ENCODE measurements at places on chromosomes 13 and 19.

GRCh38 chr13:55497486-55497885 lies 1643.2 kb upstream of the PRR20A start:
- DNase-seq: no peak

GRCh38 chr13:39494006-39494405 lies 109.0 kb downstream of the LHFPL6 start:
- DNase-seq: no peak

DNA sequence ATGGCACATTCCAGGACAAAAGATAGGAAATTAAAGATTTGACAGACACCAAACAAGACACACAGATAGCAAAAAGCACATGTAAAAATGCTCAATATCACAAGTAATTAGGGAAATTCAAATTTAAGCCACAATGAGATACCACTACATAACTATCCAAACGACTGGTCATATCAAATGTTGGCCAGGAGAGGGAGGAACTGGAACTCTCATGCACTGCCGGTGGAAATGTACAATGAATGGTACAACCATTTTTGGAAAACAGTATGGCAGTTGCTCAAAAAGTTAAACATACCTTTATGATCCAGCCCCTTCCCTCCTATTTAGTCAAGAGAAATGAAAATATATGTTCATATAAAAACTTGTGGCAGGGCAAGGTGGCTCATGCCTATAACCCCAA lies 36.8 kb upstream of the CYP2S1 start:
- no peak for DNase-seq

- no peak for DNase-seq
These were observed 14.3 kb downstream of the SLC15A1 start for GRCh38 chr13:98738213-98738612.

DNA sequence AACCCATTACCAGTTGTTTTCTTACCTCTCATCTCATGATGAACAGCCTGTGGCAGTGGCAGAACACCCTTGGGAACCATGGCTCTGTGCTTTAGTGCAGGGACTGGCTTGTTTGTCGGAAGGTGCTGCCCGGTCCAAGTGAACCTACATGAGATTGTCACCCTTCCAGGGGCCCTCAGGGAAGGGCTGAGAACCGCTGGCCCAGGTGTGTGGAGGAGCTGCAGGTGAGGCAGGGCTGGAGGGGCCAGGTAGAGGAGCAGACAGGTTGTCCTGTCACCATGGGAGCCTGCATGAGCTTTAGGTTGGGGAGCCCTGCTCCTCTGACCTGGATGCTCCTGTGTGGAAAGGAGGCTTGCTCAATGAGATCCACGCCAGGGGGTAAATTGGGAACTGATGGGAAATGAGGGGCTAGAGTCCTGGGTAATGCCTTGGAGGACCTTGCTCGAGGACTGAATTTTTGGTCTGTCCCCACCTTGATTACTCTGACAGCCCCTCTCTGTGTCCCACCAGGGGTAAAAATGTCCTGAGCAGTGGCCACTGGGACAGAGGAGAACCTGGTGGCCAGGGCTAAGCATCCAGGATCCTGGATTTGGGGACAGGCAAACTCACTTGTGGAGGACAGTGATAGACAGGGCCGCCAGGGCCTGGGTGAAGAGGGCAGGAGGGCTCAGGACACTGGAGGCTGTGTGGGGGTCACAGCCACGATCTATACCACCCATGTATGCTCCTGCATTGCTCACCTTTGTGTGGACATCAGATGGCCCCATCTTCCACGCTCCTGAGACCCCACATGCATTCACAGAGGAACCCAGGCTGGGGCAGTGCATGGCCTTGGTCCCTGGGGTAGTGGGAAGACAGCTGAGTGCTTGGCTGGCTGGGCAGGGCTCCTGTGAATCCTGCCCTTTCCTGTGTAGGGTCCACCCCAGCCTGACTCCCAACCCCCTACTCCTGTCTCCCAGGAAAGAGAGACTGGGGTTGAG lies 24.1 kb upstream of the CEACAM1 start:
- DNase-seq: no peak

DNA sequence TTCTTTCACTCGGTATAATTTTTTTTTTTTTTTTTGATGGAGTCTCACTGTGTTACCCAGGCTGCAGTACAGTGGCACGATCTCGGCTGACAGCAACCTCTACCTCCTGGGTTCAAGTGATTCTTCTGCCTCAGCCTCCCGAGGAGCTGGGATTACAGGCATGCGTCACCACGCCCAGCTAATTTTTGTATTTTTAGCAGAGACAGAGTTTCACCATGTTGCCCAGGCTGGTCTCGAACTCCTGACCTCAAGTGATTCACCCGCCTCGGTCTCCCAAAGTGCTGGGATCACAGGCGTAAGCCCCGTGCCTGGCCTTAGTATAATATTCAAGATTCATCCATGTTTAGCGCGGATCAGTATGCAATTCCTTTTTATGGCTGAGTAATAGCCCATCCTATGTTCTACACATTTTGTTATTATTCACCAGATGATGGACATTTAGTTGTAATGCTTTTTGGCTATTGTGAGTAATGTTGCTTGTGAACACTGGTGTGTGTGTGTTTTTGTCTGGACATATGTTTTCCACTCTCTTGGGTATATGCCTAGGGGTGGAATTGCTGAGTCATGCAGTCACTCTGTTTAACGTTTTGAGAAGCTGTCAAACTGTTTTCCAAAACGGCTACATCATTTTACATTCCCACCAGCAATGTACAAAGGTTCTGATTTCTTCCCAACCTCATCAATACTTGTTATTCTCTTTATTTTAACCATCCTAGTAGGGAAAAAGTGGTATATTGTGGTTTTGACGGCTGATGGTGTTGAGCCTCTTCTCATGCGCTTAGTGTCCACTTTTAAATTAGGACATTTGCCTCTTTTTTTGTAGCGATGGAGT lies 22.9 kb downstream of the PLEKHF1 start:
- no peak for DNase-seq

- DNase-seq: no peak
These were observed 40.2 kb upstream of the GPR183 start for GRCh38 chr13:99347335-99347878.

GRCh38 chr13:74270018-74270417 lies 135.8 kb upstream of the KLF12 start:
- no peak for DNase-seq

DNA sequence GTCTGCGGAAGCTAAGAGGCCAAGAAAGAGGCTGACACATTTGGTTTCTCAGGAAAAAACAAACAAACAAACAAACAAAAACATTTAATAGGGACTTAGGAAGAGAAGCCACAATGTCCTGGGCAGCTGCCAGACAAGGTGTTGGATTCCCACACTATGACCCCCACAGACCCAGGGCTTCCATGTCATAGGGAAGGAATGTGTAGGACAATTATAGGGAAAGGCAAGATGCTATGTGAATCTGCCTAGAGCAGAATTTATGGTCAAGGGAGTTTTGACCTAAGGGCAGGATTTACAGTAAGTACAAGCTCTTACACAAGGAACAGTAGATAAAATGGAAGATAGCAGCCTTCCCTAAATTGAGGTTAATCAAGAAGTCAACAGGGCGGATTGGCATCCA lies 9.1 kb upstream of the CDADC1 start:
- no peak for DNase-seq

DNA sequence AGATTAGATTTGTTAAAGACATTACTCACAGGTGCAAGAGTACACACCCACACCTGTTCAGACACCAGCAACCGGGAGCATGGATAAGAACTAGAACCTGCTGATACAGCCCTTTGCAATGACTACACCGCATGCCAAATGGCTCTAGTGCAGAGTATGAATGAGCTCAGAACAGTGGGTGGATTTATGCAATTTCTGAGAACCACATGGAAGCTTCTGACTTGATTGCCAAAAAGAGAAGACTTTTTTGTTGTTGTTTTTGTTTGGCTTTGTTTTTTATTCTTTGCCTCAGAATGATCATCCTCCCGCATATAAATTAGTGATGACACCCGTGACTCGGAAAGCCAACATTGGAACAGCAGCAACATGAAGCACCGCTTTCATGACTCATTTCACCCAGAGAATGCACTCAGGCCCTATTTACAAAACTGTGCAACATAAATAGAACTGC lies 77.4 kb upstream of the LRCH1 start:
- DNase-seq: no peak

GRCh38 chr13:107450931-107451330 lies 764.4 kb downstream of the LIG4 start:
- no peak for DNase-seq

DNA sequence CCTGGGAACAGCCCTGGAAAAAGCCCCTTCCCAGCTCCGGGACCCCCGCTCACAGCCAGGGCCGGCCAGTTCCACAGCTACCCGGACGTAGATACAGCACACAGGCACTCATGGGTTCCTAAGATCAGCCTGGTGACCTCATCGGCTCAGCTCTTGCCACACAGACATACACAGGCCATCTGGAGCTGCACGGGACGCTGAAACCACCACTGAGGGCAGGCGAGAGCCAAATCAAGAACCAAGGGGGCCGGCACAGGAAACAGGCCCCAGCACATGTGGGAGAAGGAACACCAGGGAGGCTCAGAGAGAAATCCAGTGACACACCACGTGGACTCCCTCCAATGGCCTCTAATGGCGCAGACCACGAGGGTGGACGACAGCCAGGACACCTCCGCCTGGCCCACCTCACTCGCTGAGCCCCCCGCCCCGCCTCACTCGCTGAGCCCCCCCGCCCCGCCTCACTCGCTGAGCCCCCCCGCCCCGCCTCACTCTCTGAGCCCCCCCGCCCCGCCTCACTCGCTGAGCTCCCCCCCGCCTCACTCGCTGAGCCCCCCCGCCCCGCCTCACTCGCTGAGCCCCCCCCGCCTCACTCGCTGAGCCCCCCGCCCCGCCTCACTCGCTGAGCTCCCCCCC lies 69.7 kb upstream of the C13orf46 start:
- DNase-seq: no peak

DNA sequence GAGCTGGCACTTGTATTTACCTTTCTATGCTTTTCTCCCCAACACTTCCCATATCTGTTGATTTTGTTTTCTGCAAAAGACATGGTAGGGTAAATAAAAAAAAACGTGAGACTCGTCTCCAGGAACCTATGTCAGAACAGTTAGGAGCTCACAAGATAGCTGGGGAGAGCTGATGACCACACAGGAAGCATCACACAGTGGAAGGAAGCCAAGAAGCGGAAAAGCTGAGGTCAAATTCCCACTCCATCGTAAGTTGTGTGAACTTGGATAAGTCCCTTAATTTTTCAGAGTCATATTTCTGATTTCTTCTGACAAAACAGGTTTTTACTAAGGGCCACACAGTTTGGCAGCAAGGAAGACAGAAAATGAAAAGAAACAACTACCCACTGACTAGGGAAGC lies 199.6 kb downstream of the KLF5 start:
- DNase-seq: no peak

- no peak for DNase-seq
These were observed 32.9 kb upstream of the SLC15A1 start for GRCh38 chr13:98785405-98785804.

- DNase-seq: no peak
These were observed 78.3 kb downstream of the ELF1 start for GRCh38 chr13:40940841-40941240.

DNA sequence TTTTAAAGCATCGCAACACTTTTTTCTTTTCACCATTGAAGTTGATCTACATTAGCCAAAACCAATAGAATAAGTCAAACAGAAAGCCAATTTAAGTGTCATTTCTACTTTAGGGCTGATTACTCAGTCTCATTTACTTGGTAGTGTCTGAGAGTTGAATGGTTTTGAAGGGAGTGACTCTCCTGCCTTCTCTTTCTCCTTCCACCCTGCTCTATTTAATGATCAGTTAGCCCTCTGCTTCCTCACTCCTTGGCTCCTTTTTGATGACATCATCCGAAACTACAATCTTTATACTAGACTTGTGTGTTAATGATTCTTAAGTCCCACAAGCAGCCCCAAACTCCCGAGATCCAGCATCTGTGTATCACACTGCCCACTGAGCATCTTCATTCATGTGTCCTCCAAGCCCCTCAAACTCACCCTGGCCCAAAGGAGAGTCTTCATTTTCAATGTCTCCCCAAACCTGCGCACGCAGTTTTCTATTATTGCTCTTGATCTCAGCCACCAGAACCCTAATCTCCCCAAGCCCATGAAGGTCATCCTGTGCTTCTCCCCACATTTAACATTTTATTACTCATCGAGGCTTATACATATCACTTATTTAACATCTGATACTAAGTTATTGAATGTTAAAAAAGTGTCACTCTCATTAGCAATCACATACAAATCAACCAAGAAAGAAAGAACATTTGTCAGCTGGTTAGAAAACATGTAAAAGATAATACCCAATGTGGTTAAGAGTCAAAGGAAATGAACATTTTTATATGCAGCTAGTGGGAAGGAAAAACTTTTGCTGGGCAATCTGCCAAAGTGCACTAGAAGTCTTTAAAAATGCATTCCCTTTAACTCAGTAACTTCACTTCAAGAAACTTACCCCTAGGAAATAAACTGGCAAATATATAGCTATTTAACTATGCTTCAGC lies 32.2 kb upstream of the ARGLU1 start:
- DNase-seq: peak; percentile 48

- DNase-seq: no peak
These were observed 30.9 kb upstream of the PSG9 start for GRCh38 chr19:43300206-43300605.

GRCh38 chr13:37905736-37906135 lies 36.2 kb upstream of the TRPC4 start:
- DNase-seq: no peak

DNA sequence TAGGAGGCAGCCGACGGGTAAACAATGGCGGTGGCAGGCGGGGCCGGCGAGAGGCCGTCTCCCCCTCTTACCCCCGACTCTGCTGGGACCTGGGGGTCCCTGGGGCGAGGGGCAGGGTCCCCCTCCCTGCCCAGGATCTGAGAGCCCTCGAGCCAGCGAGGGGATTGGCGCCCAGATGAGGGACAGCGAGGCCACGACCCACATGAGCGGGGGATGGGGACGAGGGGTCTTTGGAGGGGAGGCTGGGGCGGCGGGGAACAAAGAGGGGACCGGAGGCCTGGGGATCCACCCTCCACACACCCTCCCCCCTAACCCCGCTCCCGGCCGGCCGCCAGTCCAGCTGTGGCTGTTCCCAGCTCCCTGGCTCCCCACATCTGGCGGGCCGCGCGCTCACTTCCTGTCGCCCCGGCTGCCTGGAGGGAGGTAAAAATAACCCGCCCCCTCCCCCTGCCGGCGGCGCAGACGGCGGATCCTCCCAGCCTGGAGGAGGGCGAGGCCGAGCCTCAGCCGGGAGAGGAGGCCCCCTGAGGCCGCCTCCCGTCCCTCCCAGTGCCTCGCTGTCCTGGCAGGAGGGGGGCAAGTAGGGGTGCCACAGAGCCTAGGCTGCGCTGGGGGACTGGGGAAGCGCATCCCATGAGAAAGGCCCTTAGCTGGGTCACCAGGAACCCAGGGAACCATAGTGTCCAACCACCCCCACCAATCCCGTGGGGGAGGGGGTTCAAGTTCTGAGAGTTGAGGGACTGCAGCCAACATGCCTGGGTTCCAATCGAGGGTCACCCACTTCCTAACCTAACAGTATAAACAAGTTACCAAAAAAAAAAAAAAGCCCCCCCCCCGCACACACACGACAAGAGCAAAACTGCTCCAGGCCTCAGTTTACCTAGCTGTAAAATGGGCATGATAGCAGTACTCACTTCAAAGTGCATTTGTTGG lies 29.3 kb upstream of the NANOS3 start:
- DNase-seq: peak; percentile 86

- DNase-seq: no peak
These were observed 270.0 kb downstream of the SLITRK6 start for GRCh38 chr13:85529218-85529594.

GRCh38 chr19:10503002-10503789 lies at the start of gene KEAP1:
Gene KEAP1, minus strand, starts transcription at chr19:10503356. Its CDS starts 3,323 bp downstream, at chr19:10500033.
- no peak for DNase-seq

All from left renal cortex interstitium (tissue), 4 donors.